Heart left ventricle (tissue), 16 donors: ENCODE measurements at places on chromosomes 6 and 20. TPM values are rescaled to one million over a fixed set of nuclear protein-coding genes. Genes with fewer than 3 reads are reported as not detected.

DNA sequence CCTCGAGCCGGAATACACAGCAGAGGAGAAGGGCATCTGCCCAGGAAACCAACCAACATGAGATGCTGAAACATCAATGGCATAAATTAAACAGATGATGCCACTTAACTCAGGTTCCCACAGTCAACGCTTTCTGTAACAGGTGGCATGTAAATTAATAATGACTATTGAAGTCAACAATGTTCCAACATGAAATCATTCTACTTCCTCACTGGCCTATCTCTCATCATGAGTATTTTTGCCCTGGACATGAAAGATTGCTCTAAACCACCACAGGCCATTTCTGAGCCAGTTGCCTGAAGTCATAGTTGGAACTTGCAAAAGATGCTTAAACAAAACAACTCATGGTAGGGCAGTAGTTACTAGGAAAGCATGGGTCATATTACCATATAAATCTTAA, 397.9 kb upstream of the JARID2 start:
- DNase-seq = no peak

DNA sequence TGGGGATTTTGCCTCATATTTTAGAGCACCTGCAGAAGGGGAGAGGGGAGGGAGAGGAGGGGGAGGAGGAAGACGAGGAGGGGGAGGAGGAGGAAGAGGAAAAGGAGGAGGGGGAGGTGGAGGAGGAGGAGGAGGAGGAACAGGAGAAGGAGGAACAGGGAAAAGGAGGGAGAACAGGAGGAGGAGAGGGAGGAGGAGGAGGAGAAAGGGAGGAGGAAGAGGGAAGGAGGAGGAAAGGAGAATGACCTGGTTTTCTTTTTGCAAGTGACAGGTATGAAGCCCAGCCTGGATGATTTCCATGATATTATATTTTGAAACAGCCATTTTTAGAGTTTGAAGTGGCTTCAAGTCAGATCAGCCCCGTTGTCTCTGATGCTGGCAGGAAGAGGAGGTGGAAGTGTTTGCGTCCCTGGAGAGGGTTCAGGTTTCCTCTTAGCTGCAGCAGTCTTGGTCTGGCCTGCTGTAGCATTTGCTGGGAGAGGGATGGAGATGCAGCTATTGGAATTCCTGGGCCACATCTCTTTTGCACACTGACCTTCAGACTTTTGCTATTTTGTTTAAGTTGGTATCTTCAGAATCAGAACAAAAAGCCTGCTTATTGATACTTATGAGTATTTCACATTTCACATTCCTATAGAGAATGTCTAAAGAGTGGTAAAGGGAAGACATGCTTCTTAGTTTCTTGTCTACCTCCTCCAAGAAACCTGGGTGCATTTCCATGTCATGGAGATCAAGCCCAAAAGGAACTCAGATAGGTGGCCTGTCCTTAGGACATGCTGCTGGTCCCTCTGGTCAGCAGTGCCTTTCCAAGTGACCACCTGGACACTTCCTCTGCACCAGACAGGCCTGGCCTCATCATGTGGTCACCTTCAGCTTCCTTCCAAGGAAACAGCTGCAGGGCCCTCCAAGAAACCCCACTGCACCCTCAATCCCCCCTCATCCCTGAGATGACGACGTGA, 54.3 kb upstream of the IYD start:
- no peak for DNase-seq

DNA sequence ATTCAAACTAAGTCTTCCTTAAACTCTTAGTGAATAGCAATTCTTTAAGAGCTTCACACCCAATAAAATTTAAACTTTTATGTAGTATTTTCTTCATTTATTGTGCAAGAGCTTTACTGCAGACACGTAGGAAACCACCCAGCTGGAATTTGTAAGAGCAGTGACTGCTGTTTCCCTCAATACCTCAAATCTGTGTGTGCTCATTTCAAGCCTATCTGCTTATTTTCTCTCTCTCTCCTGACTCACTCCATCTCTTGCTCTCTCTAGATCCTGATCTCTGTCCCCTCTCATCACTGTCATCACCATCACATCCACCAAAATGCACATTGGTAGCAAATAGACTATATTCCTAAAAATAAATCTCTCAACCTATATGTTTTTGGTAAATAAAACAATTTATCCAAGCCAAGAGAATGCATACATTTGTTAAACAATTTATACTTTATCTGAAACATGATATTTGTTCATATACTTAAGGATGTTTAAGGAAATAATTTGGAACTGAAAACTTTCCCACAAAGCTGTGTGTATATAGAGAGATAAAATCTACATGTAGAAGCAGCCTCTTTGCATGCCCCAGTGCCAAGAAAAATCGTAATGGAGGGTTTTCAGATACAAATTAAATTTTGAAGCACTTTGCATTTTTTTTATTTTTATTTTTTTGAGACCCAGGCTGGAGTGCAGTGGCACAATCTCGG, 273.0 kb downstream of the TFAP2A start:
- DNase-seq = no peak

DNA sequence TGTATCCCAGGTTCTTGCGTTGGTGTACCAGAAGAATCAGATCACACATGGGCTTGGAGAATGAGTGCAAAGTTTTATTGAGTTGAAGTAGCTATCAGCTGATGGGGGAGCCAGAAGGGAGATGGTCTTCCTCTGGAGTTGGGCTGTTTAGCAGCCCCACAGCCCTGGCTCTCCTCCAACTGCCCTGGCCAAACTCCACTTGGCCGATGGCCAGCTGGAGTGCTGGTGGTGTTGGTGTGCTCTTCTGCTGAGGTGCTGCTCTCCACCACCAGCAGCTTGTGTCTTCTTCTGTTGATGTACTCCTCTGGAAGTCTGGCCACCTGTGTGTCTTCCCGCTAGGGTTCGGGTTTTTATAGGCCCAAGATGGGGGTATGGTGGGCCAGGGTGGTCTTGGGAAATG, 172.8 kb downstream of the TINAG start:
- no peak for DNase-seq

Gene THBS2
- 1.9 TPM for polyA plus RNA-seq

Gene PROCR
- polyA plus RNA-seq = 11.9 TPM

DNA sequence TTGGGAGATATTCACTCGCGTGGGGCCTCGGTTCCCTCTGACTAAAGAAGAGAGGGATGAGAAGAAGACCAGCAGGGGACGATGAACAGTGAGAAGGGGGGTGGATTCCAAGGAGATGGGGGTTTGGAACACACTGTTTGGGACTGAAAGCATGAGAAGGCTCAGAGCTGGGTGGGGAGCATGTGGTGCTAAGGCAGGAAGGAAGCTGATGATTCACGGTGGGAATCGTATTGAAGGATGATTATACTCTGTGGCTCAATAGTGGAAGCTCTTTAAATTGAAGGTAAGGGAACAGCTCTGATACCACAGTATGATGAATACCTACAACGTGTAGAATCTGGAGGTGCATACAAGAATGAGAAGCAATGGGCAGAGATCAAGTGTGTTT, 117.5 kb upstream of the KCNK16 start:
- no peak for DNase-seq

Gene PHF3
- 5.3 TPM for polyA plus RNA-seq

DNA sequence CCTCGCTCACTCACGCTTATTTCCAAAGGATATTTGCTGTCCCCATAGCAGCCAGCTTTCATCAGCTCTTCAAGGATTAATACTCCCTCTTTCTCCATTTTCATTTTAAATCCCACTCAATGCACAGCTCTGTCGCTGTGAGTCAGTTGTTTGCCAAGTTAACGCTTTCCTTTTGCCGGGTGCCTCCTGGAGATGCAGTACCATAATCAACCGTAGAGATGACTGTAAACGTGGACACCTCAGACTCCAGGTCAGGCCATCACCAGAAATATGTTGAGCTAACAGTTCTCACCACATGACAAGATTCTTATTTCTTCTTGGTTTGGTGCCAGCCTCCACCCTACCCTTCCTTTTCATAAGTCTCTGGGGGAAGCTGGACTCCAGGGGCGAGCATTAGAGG, 66.6 kb upstream of the TAB2 start:
- DNase-seq = no peak

Gene ADRM1
- polyA plus RNA-seq = 187 TPM

DNA sequence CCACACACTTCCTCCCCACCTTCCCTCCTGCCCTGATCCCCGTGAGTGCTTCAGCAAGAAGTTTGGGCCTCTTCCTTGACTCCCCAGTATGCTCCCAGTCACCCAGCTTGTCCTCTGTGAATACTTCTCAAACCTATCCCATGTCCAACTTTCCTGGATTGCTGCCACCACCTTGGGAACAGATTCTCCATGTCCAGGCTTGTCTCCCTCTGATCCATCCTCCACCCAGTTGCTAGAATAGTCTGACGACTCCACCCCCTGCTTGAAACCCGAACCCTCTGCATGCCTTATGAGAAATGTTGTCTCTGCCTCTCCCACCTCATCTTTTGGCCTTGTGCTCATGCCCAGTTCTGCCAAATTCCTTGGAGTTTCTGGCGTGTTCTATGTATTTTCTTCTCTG, 108.0 kb downstream of the PPP1R14C start:
- DNase-seq = no peak

- DNase-seq = no peak
Measured at GRCh38 chr20:38659597-38659880, 57.9 kb downstream of the ARHGAP40 start.

DNA sequence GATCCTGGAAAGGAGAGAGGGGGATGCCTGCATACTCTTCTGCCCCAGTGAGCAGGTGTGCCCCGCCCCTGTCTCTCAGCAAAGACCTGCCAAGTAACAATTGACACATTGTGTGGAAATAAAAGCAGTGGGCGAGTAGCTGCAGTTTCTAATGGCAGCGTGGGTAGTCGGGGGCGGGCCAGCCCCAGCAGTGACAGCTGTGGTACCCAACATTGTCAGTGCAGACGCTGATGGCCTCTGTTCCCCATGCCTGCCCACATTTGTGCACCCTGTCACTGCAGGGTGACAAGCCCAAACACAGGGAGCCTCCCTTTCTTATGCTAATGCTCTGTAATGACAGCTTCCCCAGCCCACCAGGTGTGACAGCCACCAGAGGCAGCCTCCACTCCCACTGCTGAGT, 491.7 kb downstream of the DHX35 start:
- no peak for DNase-seq

Gene RTF2
- 114 TPM for polyA plus RNA-seq

DNA sequence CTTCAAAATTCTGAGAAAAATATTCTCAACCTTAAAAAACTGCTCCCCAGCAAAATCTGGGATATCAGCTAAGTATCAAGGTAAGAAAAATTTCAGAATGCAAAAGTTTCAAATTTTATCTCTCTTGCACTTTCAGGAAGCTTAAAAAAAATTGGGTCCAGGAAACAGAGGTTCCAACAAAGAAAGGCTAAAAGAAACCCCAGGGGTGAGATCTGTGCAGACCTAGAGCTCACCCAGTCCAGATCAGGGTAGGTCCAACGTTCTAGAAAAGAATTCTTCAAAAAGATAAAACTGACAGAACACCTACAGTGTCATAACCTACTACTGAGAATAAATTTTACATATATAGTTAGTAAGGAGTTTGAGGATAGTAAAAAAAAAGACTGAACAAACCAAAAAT, 23.5 kb downstream of the ILRUN start:
- DNase-seq = no peak

- DNase-seq = no peak
Measured at GRCh38 chr20:50843331-50844276, 48.7 kb downstream of the BCAS4 start.

DNA sequence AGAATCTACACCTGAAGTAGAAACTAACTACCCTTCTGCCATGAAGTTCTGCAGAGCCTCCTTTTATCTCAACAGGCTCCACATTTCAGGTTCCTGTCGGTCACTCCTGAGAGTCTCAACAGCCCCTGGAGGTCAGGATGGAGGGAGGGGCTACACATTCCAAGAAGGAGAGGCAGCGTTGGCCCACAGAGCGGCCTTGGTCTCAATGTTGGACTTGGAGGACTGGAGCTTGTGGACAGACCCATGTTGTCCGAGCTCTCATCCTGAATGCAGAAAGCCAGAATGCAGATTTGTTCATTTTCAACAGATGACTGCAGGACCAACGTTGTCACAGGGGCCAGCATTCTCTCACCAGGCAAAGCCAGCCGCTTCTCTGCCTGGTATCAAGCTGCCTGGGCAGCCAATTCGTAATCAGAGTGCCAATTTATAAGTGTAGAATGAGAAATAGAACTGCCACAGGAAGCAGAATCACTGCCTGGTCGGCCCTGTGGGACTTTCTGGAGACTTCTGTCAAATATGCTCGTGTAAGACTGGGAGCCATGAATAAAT, 212.5 kb upstream of the SNX9 start:
- no peak for DNase-seq

Gene CFAP206
- polyA plus RNA-seq = 0.33 TPM

- DNase-seq = no peak
Measured at GRCh38 chr6:169416249-169416648, 162.6 kb upstream of the THBS2 start.

GRCh38 chr6:40504274-40504673, 82.9 kb downstream of the LRFN2 start:
- DNase-seq = no peak

Gene MUCL3
- polyA plus RNA-seq = 0.03 TPM

DNA sequence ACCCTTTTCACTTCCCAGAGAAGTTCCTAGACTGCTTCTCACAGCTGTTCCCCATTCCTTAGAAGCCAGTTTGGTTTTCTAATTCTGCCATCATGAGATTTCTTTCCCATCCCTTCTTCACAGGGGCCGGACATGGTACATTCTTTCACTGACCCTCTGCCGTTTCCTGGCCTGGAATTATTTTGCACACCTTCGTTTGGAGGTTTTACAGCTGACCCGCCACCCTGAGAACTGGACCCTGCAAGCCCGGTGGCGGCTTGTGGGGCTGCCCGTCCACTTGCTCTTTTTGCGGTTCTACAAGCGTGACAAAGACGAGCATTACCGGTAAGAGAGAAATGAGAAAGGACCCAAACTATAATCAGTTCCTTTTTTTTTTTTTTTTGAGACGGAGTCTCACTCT, 4.2 kb downstream of the C6orf136 start:
- no peak for DNase-seq

Gene COL10A1
- 0.04 TPM for polyA plus RNA-seq

Gene CDC40
- 5.8 TPM for polyA plus RNA-seq
